ENCODE measurements at places on chromosomes 4 and X. TPM values are rescaled to one million over a fixed set of nuclear protein-coding genes. Genes with fewer than 3 reads are reported as not detected.

The POF1B gene
- total RNA-seq = not detected

DNA sequence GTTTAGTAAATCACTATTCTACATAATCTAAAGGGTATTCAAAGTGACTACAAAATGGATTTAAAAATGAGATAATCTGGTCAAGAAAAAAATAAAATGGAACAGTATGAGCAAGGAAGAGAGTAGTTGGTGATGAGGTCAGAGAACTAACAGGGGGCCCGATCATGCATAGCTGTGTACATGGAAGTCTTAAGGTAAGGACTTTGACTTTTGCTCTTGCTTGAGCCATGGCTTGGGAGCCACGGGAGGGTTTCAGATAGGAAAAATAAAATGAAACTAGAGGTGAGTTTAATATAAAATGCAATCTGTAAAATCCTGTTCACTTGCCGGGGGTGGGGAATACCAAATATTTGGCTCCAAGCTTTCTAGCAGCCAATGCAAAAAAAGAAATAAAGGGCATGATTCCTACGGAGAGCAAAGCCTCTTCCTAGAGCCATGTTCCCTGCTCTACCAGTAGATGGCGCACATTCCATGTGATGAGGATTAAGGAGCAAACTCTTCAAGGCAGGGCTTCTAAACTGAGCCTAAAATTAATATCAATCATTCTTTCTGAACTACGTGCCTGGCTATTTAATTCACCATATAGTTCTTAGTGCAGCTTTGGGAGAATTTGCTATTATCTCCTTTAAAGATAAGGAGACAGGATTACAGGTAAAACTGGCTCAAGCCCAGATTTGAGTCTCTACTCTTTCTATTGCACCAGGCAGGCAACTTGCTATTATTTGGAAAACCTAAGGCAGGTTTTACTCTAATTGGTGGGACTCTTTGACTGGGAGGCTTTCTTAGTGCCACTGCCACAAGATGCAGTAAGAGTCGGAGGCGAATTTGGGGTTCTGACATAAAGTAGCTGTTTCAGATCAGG is 6.8 kb upstream of the CLCN5 start:
- H3K27me3 ChIP-seq = no peaks in the 10 kb centered on the region
- H3K4me3 ChIP-seq = no peak overlapping the region
- H3K36me3 ChIP-seq = no peaks in the 10 kb centered on the region
- DNase-seq = peak; percentile 46
- H3K27ac ChIP-seq = no peak overlapping the region
- peaks cover under 1% of the 10 kb centered on the region for H3K4me1 ChIP-seq

The STBD1 gene
- 0.29 TPM for total RNA-seq

The TSPAN7 gene
- 0.74 TPM for total RNA-seq

The FABP2 gene
- total RNA-seq = not detected

GRCh38 chrX:130482871-130483270 is 81.1 kb downstream of the RBMX2 start:
- no peak overlapping the region for H3K4me3 ChIP-seq
- DNase-seq = no peak
- no peak overlapping the region for H3K27ac ChIP-seq
- peaks cover 2% of the 10 kb centered on the region for H3K27me3 ChIP-seq
- H3K36me3 ChIP-seq = no peaks in the 10 kb centered on the region

The CSN1S1 gene
- not detected for total RNA-seq

The ZNF518B gene
- total RNA-seq = 13.5 TPM

GRCh38 chr4:26065833-26066232 is 151.8 kb downstream of the SMIM20 start:
- no peak for DNase-seq
- H3K4me3 ChIP-seq = no peak overlapping the region
- no peaks in the 10 kb centered on the region for H3K36me3 ChIP-seq
- peaks cover 8% of the 10 kb centered on the region for H3K27me3 ChIP-seq
- H3K27ac ChIP-seq = no peak overlapping the region

The DCLK2 gene
- not detected for total RNA-seq

DNA sequence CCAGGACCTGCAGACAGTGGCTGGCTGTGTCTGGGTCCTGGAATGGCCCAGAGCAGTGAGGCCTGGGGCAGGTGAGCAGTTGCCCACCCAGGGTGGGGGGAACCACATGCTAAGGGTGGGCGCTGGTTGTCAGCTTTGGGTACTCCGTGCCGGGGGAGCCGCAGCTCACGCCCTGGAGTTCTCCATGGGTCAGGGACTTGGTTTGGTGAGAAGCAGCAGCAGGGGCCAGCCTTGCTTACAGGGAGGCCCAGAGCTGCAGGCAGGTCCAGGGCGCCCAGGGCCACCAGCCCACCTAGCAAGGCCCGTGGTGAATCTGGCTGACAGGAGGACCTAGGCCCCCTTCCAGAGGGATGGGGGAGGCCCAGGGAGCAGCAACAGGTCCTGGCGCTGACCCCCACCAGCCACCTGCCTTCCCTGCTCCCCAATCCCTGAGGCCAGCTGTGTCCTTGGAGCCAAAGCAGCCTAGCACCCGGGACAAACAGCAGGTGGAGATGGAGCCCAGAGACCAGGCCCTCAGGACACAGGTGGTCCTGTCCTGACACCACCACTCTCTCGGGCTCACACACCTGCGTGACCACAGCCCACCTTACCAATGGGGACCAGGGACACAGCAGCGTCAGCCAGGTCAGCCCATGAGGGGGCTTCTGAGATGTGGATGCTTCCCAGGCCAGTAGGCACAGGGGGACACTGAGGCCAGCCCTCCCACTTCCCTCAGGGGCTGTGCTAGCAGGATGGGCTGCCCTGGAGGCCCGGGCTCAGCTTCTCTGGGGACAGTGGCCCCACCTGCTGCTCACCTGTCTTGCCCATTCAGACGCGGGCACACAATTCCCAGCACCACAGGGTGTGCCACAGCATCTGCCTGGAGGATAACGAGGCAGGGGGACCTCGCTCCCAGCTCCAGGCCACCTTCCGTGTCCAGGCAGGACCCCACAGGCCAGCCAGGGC is 3.5 kb downstream of the MXD4 start:
- no peaks in the 10 kb centered on the region for H3K27me3 ChIP-seq
- H3K4me3 ChIP-seq = no peak overlapping the region
- H3K4me1 ChIP-seq = no peaks in the 10 kb centered on the region
- H3K27ac ChIP-seq = no peak overlapping the region
- H3K36me3 ChIP-seq = no peaks in the 10 kb centered on the region
- DNase-seq = no peak

DNA sequence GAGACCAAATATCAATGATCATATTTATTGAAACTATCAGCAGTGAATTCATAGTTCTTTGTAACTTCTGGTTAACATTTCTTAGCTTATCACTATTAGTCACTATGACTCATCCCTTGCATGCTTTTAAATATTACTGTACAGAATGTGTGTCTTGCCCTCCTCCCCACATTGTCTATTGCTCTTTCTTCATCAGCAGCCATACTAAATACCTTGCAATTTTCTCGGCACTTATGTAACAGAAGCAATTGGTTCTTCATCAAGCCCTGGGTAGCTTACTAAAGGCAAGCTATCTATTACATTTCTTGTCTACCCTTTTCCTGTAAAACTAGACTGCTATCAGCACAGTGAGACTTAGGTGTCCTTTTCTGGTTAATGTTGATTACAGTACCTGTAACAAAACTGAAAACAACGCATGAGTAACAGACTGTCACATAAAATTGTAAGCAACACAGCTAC is 8.2 kb downstream of the KLHL4 start:
- no peak overlapping the region for H3K27ac ChIP-seq
- no peaks in the 10 kb centered on the region for H3K36me3 ChIP-seq

DNA sequence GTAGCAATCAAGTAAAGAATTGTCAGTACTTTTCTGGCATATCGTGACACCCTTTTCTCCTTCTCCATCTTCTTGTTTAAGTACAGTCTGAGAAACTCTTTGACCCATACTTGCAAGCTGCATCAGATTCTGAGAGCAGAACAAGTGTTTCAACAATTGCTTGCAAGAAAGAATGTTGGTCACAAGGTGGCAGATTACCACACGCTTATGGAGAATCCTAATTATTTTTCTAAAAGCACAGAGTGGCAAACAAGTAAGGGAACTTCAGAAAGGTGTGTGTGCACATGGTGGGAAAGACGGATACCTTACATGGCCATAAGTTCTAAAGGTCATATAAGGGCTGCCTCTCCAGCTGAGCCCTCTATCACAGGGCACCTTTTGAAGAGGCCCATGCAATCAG is 136.4 kb upstream of the FGF13 start:
- H3K27me3 ChIP-seq = no peaks in the 10 kb centered on the region
- H3K4me3 ChIP-seq = no peak overlapping the region
- no peak overlapping the region for H3K27ac ChIP-seq
- H3K4me1 ChIP-seq = no peaks in the 10 kb centered on the region
- no peaks in the 10 kb centered on the region for H3K36me3 ChIP-seq
- DNase-seq = no peak

DNA sequence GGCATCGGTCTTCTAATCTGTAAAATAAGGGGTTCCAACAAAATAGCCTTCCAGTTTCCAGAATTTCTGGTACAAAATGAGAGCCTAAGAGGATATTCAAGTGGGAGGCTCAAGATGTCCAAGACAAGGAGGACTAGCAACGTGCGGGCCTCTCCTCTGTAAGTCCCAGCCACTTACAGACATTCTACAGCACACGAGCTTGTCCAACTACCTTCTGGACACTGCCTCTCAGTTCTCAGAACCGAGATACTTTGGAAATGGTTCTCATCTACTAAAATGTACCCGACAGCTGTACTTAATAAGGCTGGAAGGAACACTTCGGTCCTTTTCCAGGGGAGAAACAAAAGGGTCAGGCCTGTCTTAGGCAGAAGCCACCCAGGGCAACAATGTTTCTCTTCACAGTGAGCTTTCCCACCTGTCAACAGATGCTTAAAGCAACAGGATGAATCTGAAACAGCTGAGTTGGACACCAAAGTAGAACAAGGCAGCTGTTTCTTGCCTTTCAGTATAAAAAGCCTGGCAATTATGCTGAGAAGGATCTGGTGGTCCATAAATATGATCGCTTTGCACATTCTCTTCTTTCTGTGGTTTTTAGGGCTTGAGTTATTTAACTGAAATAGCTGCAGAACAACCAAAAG is 127.0 kb downstream of the HS6ST2 start:
- no peaks in the 10 kb centered on the region for H3K36me3 ChIP-seq
- no peak for DNase-seq
- H3K27ac ChIP-seq = no peak overlapping the region
- H3K4me3 ChIP-seq = no peak overlapping the region

DNA sequence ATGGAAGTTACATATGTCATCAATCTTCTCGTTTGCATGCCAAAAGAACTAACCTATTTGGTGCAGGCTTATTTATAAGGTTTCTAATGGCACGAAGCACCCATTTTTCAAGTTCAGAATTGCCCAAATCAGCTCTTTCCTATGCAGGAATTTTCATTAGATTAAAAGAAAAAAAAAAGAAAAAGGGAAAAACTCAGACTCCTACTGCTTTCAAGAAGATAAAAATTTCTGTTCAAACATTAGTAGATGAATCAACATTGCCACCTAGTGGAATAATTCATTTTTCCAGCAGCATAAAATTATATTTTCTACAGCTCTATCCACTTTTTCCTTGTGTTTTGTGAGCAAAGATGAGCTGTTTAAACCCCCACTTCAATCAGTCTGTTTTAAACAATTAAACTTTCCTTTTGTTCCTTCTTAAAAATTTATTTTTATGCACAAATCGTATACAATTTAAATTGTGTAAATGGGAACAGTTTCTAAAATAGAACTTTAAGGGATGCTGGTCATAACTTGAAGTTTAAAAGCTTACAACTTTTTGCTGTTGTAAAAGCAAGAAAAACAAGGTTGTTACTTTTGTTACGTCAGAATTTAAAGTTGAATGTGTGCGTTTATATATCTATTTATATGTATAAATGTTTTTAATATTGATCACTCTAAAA is 309.9 kb downstream of the ARAP2 start:
- DNase-seq = no peak
- H3K27me3 ChIP-seq = no peaks in the 10 kb centered on the region
- H3K4me3 ChIP-seq = no peak overlapping the region

DNA sequence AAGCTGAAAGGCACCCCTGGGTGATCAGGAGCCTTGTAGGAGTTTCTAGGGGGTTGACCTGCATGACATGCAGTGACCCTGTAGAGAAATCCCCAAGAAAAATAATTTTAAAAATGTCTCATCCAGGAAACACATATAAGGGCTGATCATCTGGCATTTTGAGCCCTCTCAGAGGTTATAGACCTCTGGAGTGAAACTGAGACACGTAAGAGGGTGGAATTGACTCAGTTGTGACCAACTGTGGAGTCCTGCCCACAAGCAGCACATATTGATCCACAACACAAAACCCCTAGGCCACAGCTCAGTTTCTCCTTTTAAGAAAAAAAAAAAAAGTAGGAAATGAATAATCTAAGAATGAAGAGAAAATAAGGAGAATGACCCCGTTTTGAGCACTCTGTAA is 32.5 kb upstream of the MTMR8 start:
- no peaks in the 10 kb centered on the region for H3K36me3 ChIP-seq
- peak; percentile 26 for DNase-seq
- no peaks in the 10 kb centered on the region for H3K27me3 ChIP-seq
- no peaks in the 10 kb centered on the region for H3K4me1 ChIP-seq
- H3K27ac ChIP-seq = no peak overlapping the region
- no peak overlapping the region for H3K4me3 ChIP-seq

- H3K36me3 ChIP-seq = no peaks in the 10 kb centered on the region
- no peak overlapping the region for H3K27ac ChIP-seq
- H3K27me3 ChIP-seq = peaks cover 5% of the 10 kb centered on the region
- no peak overlapping the region for H3K4me3 ChIP-seq
- no peak for DNase-seq
Observed at GRCh38 chrX:70044541-70045245, 5.0 kb downstream of the AWAT2 start.

DNA sequence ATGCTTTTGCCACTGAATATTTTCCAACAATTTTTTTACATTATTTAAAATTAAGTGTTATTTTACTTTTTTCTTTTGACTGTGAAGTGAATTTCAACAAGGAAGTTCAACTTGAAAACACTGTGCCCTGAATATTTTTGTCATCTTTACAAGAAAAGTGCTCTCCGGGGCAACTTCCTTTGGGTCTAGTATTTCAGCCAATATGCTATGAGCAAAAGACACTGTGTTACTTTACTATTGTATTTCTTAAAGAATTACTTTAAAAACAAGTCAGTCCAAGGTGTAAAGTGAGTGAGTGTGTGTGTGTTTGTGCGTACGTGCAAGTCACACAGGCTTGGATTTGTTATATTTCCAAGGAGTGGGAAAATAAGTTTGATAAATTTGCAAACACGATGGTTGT is 7.6 kb upstream of the USP53 start:
- peaks cover 9% of the 10 kb centered on the region for H3K36me3 ChIP-seq
- H3K4me1 ChIP-seq = peaks cover 44% of the 10 kb centered on the region
- no peak for DNase-seq
- peak overlapping the region; percentile 50 for H3K4me3 ChIP-seq
- H3K27ac ChIP-seq = peak overlapping the region; percentile 81

- H3K27ac ChIP-seq = no peak overlapping the region
- H3K4me1 ChIP-seq = no peaks in the 10 kb centered on the region
- H3K4me3 ChIP-seq = no peak overlapping the region
- DNase-seq = no peak
- no peaks in the 10 kb centered on the region for H3K36me3 ChIP-seq
Observed at GRCh38 chr4:124469981-124470380, 242.6 kb downstream of the ANKRD50 start.

GRCh38 chr4:8167815-8168214 is 9.2 kb upstream of the ABLIM2 start:
- peaks cover 6% of the 10 kb centered on the region for H3K27me3 ChIP-seq
- H3K27ac ChIP-seq = no peak overlapping the region
- DNase-seq = no peak
- no peaks in the 10 kb centered on the region for H3K36me3 ChIP-seq
